RWPE2 (cell line): ENCODE measurements at places on chromosomes 1 and 21.

DNA sequence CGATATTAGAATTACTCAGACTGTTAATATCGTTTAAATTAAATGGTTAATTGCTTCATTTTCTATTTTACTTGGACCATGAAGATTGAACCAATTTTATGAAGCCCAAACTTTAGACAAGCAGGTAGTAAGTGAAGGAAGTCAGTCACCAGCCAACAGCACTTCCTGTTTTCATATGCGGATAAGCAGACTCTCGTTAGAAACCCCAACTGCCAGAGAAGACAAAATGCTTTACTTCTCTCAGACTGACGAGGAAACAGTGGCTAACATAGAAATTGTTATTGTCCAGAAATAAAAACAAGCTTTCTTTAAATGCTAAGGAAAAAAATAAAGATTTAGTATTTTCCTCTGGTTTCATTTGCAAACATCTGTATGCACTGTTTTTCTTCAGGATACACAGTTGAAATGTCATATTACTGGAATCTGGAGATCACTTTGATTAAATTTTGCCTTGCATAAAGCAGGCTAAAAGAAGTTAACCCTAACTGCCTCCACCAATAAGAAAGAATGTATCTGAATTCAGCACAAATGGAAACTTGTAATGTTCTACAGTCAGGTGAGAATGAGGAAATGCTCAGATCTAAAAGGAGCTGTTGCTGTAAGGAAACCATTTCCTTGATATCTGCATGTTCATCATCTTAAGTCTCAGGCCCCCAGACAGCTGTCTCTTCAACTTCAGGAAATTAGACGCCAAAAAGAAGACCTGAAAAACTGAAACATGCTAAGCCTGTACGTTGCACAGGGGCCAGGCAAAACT is 129.8 kb upstream of the SAMSN1 start:
- DNase-seq = no peak
- H3K4me1 ChIP-seq = no peaks in the 10 kb centered on the region
- H3K36me3 ChIP-seq = no peaks in the 10 kb centered on the region
- peaks cover 2% of the 10 kb centered on the region for H3K27me3 ChIP-seq
- H3K4me3 ChIP-seq = no peak overlapping the region

DNA sequence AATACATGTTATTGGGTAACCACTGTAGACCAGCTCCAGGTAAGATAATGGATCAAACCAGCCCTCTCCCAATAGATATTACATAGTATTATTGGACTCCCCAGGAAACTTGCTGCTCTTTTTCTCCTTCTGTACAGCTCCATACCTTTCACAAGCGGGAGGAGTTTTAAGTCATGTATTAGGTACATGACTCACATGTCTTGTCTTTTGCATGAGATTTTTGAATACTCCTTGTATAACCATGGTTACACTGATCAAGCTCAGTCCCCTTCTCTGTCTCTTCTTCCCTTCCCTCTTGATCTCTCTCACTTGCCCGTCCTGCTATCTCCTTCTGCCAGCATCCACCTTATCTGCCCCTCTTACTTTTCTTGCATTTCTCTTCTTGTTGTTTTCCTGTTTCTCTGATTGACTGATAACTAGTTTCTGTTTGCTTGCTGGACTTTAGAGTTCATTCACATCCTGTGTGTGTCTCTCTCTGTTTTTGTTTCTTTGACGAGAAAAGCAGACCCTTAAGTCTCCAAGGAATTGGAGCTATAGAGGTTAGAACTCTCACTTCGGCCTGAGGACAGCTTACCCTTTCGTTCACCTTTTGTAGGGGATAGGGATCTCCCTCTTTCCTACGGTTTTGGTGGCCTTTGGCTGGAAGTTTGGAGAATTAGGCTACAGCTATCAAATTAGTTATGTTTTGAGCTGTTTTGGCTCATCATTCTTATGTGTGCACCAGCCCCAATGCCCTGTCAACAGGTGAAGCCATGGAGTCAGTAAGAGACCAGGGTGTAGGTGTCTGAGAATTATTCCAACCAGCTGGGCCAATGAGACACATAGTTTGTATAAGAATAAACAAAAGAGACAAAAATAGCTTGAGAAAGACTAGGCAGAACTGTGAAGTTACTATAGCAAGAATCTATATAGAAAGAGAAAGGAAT is 49.0 kb upstream of the ASB17 start:
- H3K27ac ChIP-seq = no peak overlapping the region
- no peak for DNase-seq

GRCh38 chr1:7967651-7968050 is 6.1 kb downstream of the PARK7 start:
- no peaks in the 10 kb centered on the region for H3K27me3 ChIP-seq
- DNase-seq = no peak
- no peak overlapping the region for H3K27ac ChIP-seq
- H3K4me3 ChIP-seq = no peak overlapping the region
- H3K36me3 ChIP-seq = peaks cover 98% of the 10 kb centered on the region

DNA sequence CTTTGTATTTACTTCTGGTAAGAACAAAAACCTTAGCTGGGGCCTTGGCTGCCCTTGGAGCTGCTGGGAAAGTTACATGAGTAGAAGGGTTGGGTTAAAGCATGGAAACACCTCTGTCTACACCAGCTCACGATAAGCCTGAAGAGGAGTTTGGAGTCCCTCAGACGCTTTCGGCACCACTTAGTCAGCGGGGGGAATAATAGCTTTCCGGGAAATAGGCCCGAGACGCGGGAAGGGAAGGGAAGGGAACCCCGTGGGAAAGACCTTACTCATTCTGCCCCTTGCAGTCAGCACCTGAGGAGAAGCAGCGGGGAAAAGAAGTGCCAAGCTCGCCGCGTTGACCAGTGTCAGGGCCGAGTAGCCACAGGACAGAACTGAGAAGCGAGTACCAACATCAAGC is 66.4 kb upstream of the PDE9A start:
- H3K27me3 ChIP-seq = no peaks in the 10 kb centered on the region
- no peak overlapping the region for H3K4me3 ChIP-seq
- H3K36me3 ChIP-seq = no peaks in the 10 kb centered on the region
- peak; percentile 44 for DNase-seq
- H3K4me1 ChIP-seq = no peaks in the 10 kb centered on the region

DNA sequence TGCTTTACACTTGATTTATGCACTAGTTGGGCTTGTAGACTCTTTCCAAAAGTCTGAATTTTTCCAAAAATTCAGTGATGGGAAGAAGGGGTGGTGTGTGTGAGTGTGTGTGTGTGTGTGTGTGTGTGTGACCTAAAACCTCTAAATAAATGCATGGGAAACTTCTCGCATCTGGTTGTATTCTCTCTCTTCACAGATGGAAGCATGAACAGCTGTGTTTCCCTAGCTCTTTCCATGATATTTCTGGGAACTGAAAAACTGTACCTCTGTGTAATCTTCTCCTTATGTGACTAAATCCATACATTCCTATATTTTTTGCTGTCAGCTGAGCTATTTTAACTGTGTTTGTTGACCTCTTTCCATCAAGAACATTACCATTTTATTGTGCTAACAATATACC is 26.2 kb upstream of the CYYR1 start:
- H3K27me3 ChIP-seq = no peaks in the 10 kb centered on the region
- peaks cover 8% of the 10 kb centered on the region for H3K4me1 ChIP-seq
- no peaks in the 10 kb centered on the region for H3K36me3 ChIP-seq
- H3K4me3 ChIP-seq = no peak overlapping the region
- no peak for DNase-seq

DNA sequence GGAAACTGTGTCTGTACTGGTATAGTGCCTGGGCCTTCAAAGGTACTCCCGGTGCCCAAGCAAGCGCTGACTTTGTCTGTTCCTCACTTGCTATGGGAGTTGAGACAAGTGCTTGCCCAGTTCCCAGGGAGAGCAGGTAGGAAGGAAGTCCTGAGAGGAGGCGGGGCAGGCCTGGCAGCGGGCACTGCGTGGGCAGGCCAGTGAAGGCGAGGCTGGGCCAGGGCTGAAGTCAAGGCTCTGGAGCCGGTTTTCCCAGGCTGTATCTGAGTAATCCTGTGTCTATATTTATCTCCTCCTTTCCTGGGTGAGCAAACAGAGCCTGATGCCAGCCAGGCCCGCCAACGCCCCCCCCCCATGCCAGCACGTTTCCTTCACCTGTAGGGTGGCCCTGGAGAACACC is 15.9 kb upstream of the EDN2 start:
- DNase-seq = peak; percentile 95
- peak overlapping the region; percentile 71 for H3K27ac ChIP-seq
- H3K4me3 ChIP-seq = no peak overlapping the region
- H3K4me1 ChIP-seq = peaks cover 62% of the 10 kb centered on the region
- no peaks in the 10 kb centered on the region for H3K36me3 ChIP-seq

- no peaks in the 10 kb centered on the region for H3K4me1 ChIP-seq
- no peak for DNase-seq
- no peak overlapping the region for H3K4me3 ChIP-seq
- no peaks in the 10 kb centered on the region for H3K27me3 ChIP-seq
- H3K27ac ChIP-seq = no peak overlapping the region
Observed at GRCh38 chr1:213564215-213564659, 423.5 kb upstream of the PROX1 start.

- no peak for DNase-seq
- H3K4me1 ChIP-seq = peaks cover 18% of the 10 kb centered on the region
- H3K27ac ChIP-seq = no peak overlapping the region
- no peak overlapping the region for H3K4me3 ChIP-seq
- H3K36me3 ChIP-seq = no peaks in the 10 kb centered on the region
Observed at GRCh38 chr1:59124166-59124565, 172.7 kb upstream of the FGGY start.

GRCh38 chr1:77322061-77322900 is 40.5 kb downstream of the AK5 start:
- peak; percentile 69 for DNase-seq
- H3K36me3 ChIP-seq = no peaks in the 10 kb centered on the region
- H3K4me1 ChIP-seq = peaks cover 14% of the 10 kb centered on the region
- no peaks in the 10 kb centered on the region for H3K27me3 ChIP-seq
- peak overlapping the region; percentile 69 for H3K27ac ChIP-seq

GRCh38 chr1:78176448-78176847 is 130.7 kb downstream of the GIPC2 start:
- no peak overlapping the region for H3K4me3 ChIP-seq
- DNase-seq = peak; percentile 78
- H3K36me3 ChIP-seq = no peaks in the 10 kb centered on the region; the same call in 1 of the 2 replicates
- H3K27ac ChIP-seq = peak overlapping the region; percentile 33
- H3K27me3 ChIP-seq = no peaks in the 10 kb centered on the region

GRCh38 chr1:153612755-153613331 is at the start of gene S100A16:
S100A16 (minus strand) TSS chr1:153613137; CDS start chr1:153608151, 4,986 bp downstream.
- H3K36me3 ChIP-seq = peaks cover 35% of the 10 kb centered on the region
- peak within 1 kb of the TSS; percentile 66 for H3K4me3 ChIP-seq
- peak within 1 kb of the TSS; percentile 98 for H3K27ac ChIP-seq
- H3K27me3 ChIP-seq = no peaks in the 10 kb centered on the region
- peak; percentile 89 for DNase-seq

DNA sequence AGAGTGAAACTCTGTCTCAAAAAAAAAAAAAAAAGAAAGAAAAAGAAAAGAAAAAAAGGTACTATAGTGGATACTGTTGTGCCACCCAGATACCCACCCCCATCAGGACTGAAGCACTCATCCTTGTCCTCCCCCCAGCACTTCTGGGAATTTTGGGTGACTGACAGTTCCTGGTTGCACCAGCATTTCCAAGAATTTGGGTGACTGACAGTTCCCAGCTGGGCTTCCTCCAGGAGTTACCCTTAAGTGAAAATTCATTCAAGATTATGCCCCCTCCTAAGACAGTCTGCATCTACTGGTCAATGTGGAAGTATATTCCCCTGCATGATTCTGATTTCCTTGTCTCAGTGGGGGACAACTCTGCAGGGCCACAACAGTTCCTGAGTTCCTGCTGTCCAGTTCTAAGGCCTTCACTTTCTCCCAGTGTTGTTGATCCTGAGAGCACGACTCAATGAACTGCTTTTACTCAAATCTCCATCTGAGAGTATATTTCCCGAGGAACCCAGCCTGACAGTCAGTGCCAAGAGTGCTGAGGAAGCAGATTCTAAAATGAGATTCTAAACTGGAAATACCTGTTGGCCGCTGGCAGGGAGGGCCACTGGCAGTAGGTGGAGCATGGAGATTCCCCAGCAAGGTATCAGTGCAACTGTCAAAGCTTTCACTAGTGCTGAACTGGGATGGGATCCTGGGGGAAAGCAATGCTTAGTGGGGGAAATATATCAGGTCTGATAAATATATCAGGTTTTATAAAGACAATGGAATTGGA is 18.5 kb downstream of the RIIAD1 start:
- H3K36me3 ChIP-seq = no peaks in the 10 kb centered on the region
- H3K27me3 ChIP-seq = no peaks in the 10 kb centered on the region
- no peak for DNase-seq
- no peaks in the 10 kb centered on the region for H3K4me1 ChIP-seq
- no peak overlapping the region for H3K4me3 ChIP-seq

GRCh38 chr1:27646676-27647075 is 11.7 kb upstream of the FGR start:
- no peaks in the 10 kb centered on the region for H3K27me3 ChIP-seq
- no peak for DNase-seq
- H3K27ac ChIP-seq = no peak overlapping the region
- peaks cover 10% of the 10 kb centered on the region for H3K4me1 ChIP-seq

GRCh38 chr1:225817611-225818061 is 7.7 kb downstream of the EPHX1 start:
- DNase-seq = no peak
- no peak overlapping the region for H3K4me3 ChIP-seq
- H3K4me1 ChIP-seq = peaks cover 14% of the 10 kb centered on the region
- no peaks in the 10 kb centered on the region for H3K36me3 ChIP-seq
- no peaks in the 10 kb centered on the region for H3K27me3 ChIP-seq

DNA sequence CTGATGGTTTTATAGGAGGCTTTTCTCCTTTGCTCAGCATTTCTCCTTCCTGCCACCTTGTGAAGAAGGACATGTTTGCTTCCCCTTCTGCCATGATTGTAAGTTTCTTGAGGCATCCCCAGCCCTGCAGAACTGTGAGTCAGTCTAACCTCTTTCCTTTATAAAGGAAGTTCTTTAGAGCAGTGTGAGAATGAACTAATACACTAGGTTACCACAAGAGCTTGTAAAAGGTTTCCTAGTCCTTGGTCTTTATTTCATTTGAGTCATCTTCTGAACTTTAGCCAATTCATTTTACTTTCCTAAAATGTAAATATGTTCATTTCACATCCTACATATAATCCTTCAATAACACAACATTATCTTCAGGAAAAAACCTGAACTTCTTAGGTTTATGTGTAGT is 365.3 kb downstream of the HHIPL2 start:
- no peak overlapping the region for H3K4me3 ChIP-seq
- H3K27ac ChIP-seq = no peak overlapping the region
- no peaks in the 10 kb centered on the region for H3K27me3 ChIP-seq
- DNase-seq = no peak
- no peaks in the 10 kb centered on the region for H3K36me3 ChIP-seq

- no peak overlapping the region for H3K27ac ChIP-seq
- no peak for DNase-seq
- peaks cover 5% of the 10 kb centered on the region for H3K4me1 ChIP-seq
Observed at GRCh38 chr1:225876900-225877510, 5.2 kb downstream of the TMEM63A start.

DNA sequence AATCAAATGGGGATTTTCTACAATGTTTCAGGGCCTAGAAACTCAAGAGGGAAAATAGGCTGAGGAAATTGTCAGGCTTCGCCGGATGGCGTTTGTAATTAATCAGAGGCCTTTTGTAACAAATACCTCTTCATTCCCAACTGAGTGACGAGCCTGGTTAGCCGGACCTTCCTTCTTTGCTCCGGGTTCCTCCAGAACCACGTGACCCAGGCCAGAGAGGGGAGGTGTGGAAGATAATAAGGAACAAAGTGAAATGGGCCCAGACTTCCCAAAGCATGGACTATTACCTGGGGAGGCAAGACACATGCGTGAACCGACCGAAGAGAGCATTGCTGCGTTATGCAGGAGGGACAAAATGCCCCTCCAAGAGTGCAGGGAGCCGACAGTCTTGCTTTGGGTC is 7.5 kb upstream of the IGSF21 start:
- no peaks in the 10 kb centered on the region for H3K4me1 ChIP-seq
- H3K27me3 ChIP-seq = peaks cover 5% of the 10 kb centered on the region
- no peak overlapping the region for H3K27ac ChIP-seq
- no peak for DNase-seq
- no peak overlapping the region for H3K4me3 ChIP-seq
- H3K36me3 ChIP-seq = no peaks in the 10 kb centered on the region
